NCI-H748 treated with DMSO at 0.1 percent for 48 hours (cell line): ENCODE measurements at places on chromosomes 13 and 19.
A peak's percentile ranks its signal among the peaks of the same experiment; 100 is the strongest.

- no peak for DNase-seq
Observed at GRCh38 chr19:5452594-5453565, 2.3 kb upstream of the ZNRF4 start.

GRCh38 chr19:50344661-50345318 lies 15.6 kb upstream of the KCNC3 start:
- no peak for DNase-seq

GRCh38 chr13:54950546-54950945 lies 1921.9 kb downstream of the OLFM4 start:
- DNase-seq: no peak

DNA sequence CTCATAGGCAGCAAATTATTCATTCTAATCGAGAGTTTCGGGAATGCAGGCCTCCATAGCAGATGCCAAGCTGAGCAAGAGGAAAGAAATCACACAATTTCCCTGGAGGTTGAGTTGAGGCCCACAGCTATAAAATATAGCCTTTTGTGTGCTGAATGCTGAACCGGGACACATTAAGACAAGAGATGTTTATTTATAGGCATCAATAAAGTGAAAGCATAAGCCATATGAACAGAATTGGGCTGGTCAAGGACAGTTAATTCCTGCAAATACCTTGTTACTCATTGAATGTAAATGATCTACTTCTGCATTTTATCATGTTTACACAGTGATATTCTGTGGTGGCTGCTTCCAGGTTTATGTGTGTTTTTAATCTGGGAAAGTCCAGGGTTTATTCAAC lies 461.7 kb downstream of the KLF12 start:
- DNase-seq: peak; percentile 42

- no peak for DNase-seq
Observed at GRCh38 chr13:97660594-97661260, 226.8 kb downstream of the RAP2A start.

DNA sequence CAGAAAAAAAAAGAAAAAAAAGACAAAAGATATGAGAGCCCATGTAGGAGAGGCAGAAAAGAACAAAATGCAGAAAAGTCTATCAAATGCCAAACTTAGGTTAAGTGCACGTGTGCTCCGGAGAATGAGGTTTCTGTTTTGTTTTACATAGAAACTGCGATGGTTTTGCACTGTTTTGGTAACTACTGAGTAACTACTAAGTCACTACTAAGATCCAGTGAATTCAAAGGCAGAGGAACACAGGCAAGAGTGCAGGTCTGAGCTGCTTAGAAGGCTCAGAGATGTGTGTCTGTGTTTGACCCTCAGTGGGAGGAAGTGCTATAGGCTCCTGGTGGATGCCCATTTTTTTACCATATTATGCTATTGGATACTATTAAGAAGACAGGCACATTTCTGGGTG lies 299.3 kb downstream of the NDFIP2 start:
- no peak for DNase-seq

- DNase-seq: no peak
Observed at GRCh38 chr13:67735651-67736050, 505.5 kb upstream of the PCDH9 start.

- no peak for DNase-seq
Observed at GRCh38 chr13:75368167-75368566, 113.8 kb downstream of the TBC1D4 start.

DNA sequence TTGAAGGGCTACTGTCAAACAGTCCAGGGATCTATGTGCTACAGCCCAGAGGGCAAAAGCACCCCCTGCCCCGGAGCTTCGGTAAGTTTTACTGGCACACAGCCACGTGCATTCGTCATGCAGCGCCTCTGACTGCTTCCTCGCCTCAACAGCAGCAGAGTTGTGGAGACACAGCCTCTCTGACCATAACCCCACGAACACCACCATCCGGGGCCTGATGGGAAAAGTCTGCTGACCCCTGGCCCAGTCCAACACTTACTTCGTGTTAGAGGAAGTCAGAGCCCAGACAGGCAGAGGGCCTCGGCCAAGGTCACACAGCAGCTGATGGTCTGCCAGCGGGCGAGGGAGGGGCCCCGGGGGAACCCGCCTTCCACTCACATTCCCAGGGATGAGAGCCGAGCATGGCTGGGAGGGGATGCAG lies 5.1 kb downstream of the CBARP start:
- DNase-seq: no peak

- DNase-seq: no peak
Observed at GRCh38 chr13:113483504-113484293, 6.8 kb downstream of the DCUN1D2 start.

DNA sequence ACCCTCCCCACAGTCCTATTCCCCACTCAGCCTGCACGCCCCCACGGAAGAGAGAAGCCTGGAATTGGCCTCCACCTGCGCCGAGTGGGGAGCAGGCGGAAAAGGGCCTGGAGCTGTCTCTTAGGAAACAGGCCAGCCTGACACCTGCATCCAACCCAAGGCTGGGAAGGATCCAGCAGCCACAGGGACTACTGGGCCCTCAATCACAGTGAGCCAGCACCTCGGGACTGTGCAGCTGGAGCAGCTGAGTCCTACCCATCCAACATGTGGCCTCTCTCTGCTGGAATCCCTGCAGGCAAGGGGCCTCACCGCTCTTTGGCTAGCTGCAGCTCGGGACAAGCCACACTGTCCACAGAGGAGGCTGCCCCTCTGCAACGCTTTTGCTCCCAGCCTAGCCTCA lies 8.3 kb upstream of the EPHX3 start:
- DNase-seq: no peak

DNA sequence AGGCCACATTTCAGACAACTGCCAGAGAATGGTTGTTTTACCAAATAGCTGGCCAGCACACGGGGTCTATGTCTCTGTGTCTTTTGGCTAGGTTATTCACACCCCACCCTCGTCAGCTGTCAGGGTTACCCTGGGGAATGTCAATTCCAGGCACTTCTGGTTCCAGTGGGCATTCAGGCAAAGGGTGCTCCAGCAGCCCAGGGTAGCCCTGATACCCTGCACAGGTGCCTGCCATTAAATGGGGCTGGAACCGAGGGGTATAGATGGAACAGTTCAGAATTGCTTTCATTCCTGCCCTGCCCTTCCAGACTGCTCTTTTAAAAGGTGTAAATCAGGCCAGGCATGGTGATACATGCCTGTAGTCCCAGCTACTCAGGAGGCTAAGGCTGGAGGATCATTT lies 43.2 kb upstream of the HOMER3 start:
- DNase-seq: no peak

DNA sequence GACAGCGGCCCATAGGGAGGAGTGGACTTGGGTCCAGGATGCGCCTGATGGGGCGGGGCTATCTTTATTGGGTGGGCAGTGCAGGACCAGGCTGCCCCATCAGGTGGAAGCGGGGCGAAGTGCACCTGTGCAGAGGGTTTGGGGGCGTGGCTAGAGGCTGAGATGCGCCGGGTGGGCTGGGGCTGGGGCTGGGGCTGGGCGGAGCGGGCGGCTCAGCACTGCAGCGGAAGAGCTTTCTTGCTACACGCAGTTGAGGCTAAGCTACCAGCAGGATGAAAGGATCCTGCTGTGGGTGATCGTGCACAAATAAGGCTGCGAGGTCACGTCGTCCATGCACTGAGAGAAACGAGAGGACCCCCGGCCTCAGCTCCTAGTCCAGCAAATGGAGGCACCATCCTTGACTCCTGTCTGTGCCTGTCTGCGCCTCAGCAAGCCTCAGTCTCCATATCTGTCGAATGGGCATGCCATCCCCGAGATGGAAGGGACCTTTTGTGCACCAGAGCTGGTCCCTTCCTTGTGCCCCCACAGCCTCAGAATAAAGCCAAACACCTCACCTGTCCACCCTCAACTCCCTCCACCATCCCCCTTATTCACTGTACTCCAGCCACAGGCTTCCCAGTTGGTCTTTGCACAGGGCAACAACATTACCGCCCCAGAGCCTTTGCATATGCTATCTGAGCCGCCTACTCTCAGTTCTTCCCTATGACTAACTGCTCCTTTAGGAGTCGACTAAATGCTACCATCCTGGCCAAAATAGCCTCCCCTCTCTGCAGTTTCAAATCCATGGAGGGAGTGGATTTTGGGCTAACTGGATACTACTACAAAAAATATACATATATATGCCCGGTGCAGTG lies 21.0 kb upstream of the HOMER3 start:
- peak; percentile 9 for DNase-seq

DNA sequence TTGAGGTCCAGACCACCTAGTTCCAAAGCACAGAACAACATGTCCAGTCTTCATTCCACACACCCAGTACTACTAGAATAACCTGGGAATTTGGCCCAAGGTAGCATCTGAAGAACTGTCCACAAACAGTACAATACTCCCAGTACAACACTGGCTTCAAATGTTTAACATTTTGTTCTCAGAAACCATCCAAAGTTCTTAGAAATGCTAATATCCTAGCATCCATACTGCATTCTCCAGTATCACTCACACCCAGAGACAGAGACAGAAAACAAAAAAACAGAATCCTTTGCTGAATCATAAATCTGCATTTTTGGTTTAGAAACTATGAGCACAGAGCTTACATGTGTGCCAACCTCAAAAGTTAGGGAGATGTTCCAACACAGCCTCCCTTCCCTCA lies 490.8 kb downstream of the FOXO1 start:
- no peak for DNase-seq

- DNase-seq: no peak
Observed at GRCh38 chr19:2253106-2254063, 2.8 kb downstream of the JSRP1 start.

DNA sequence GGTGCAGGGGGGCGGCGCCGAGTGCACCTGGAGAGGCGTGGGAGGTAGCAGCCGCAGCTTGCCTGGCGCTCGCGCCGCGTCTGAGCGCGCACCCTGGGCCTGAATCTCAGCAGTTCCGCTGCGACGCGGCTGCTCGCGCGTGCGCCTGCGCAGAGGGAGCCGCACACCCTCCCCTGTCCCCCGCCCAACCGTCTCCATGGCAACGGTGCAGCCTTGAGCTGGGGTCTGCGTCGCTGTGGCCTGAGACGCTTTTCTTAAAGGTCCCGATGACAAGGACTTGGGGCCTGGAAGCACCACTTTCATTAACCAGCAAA lies at the start of gene PNMA8B:
Gene PNMA8B, minus strand, starts transcription at position 82 of the 314 bp plus-strand sequence. CDS start 402 bp downstream, outside the sequence.
- peak; percentile 75 for DNase-seq

GRCh38 chr13:42654722-42655121 lies 80.8 kb downstream of the TNFSF11 start:
- no peak for DNase-seq

DNA sequence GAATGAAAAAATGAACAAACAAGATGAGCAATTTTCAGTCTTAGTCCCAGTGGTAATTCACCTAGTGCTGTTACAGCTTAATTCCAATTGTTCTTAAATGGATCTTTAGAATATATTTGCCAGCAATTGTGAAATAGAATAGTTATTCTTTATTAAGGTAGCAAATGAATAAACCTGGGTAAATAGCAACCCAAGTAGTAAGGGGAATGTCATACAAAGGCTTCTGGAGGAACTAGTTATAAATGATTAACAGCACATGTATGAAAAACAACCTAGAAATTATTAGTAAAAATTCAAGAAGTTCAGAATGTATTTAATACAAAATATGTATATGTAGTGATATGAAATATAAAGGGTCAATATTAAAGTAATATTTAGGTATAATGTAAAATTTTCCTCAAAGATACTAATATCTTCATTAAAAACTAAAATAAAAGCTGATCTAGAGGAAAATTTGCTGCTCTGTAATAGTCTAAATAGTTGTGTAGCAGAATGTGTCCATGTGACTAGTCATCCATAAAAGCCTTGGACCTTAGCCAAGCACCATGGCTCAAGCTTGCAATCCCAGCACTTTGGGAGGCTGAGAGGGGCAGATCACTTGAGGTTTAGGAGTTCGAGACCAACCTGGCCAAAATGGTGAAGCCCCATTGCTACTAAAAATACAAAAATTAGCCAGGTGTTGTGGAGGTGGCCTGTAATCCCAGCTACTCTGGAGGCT lies 535.9 kb upstream of the ATXN8OS start:
- DNase-seq: no peak

- DNase-seq: no peak
Observed at GRCh38 chr13:40164133-40164532, 502.3 kb downstream of the FOXO1 start.

DNA sequence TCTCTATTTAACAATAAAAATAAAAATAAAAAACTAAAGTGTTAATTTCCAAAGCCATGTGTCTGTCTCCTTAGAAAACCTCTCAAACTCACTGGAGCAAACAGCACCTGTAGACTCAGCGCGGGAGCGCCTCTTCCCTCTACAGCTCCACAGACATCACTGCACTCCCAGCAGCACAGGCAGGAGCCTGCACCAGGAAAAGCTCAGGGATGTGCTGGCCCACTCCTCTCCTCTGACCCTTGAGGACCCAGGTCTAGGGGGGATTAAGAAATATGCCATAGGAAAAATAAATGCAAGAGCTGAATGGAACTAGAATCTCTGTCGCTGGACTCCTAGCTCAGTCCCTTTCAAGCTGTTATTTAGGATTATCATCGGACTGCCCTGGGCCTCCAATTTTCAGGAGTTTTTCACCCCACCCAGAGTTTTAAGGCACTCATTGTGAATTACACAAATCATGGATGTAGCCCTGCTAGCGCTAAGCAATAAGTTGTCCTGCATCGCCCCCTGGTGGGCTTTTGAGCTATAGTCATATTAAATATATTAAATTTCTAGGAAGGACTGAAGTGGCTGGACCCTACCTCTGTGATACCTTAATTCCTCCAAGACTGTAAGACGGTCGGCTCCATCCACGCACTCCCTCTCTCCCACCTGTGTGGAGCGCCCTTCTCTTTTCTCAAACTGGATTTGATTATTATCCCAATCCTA lies 333.9 kb downstream of the UQCRFS1 start:
- DNase-seq: peak; percentile 40

DNA sequence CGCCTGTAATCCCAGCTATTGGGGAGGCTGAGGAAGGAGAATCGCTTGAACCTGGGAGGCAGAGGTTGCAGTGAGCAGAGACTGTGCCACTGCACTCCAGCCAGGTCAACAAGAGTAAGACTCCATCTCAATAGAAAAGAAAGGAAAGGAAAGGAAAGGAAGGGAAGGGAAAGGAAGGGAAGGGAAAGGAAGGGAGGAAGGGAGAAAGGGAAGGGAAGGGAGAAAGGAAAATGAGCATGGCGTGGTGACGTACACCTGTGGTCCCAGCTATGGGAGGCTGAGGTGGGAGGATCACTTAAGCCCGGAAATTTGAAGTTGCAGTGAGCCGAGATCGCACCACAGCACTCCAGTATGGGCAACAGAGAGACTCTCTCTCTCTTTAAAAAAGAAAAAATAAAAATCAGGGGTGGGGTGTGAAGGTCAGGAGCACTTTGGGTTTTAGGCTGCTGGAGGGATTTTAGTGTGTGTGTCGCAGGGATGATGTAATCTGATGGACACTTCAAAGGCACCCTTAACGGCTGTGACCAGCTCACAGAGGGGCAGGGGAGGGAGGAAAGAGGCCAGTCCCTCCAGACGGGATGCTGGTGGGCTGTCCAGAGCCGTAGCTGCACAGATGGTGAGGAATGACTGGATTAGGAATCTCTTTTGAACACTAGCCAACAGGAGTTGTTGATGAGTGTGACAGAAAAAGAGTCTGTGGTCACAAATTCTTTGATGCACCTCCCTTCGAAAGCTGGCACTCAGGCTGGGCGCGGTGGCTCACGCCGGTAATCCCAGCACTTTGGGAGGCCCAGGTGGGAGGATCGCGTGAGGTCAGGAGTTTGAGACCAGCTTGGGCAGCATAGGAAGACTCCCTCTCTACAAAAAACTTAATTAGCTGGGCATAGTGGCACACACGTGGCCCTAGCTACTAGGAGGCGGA lies 27.6 kb downstream of the TMPRSS9 start:
- no peak for DNase-seq

GRCh38 chr13:21338156-21338555 lies 120.9 kb downstream of the ZDHHC20 start:
- no peak for DNase-seq

- peak; percentile 20 for DNase-seq
Observed at GRCh38 chr13:72523593-72523992, 203.8 kb downstream of the MZT1 start.

- DNase-seq: no peak
Observed at GRCh38 chr19:47702671-47703070, 10.6 kb upstream of the EHD2 start.
